ENCODE measurements at places on chromosomes 3 and 15.

GRCh38 chr3:56347219-56347871 is 120.9 kb downstream of the ERC2 start:
- DNase-seq, result no peak

- DNase-seq, result no peak
Measured at GRCh38 chr15:26197719-26198118, 334.6 kb upstream of the ATP10A start.

- no peak for DNase-seq
Measured at GRCh38 chr3:126423191-126424038, 28.7 kb downstream of the CFAP100 start.

GRCh38 chr3:38297947-38298711 is 16.0 kb downstream of the SLC22A14 start:
- DNase-seq, result no peak

DNA sequence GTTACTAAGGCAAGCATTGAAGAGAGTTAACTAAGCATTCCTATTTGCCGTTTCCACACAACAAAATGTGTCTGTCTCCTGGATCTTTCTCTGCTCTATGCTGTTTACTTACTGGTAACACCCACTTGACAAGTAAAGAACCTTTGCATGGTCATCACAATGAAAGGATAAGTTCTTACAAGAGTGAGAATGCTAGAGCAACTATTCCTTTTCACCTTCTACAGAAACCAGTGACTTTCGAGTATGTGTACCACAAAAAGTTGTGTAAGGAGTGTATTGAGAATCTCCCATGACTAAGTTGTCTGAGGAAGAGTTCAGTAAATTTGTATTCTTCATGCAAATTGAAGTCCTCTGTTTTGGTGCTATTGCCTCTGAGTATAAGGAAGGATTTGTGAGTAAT is 10.8 kb downstream of the TIPARP start:
- no peak for DNase-seq

GRCh38 chr3:59839810-59840515 is 790.1 kb upstream of the CFAP20DC start:
- no peak for DNase-seq

DNA sequence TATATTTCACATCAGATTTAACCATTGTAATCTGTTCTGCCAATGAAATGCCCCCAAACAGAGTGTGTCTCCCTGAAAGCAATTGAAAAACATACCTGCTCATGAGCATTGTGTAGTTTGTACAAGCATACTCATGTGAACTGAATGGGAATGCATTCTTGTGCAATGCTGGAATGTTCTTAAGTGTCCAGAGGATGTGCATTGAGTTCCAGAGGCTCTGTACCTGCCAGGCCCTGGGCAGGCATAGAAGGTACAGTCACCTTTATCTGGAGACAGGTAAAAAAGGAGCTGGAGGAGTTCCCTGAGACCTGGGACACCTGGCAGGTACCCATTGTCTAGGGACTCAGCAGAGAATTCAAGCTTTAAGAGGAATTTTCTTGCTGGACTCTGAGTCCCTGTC is 2.8 kb downstream of the MRAS start:
- DNase-seq, result no peak

DNA sequence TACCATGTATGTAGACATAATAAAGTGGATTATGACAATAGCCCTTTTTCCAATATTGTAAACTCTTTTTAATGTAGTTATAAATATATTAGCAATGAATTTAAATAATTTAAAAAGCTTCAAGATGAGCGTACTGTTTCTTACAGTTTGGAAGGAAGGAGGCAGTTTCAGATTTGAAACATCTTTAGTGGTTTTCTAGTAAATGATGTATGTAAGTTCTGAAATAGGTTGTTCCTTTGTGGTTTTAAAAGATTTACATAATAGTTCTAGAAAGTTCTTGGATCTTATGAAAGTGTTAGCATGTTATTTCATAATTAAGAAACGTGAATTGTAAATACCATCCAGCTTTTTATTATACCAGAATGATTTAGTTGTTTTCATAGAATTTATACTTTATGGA is 16.0 kb downstream of the DNAJC19 start:
- no peak for DNase-seq

GRCh38 chr15:73046073-73046472 is 6.2 kb upstream of the NEO1 start:
- no peak for DNase-seq

- no peak for DNase-seq
Measured at GRCh38 chr3:40923143-40923542, 276.2 kb upstream of the CTNNB1 start.

DNA sequence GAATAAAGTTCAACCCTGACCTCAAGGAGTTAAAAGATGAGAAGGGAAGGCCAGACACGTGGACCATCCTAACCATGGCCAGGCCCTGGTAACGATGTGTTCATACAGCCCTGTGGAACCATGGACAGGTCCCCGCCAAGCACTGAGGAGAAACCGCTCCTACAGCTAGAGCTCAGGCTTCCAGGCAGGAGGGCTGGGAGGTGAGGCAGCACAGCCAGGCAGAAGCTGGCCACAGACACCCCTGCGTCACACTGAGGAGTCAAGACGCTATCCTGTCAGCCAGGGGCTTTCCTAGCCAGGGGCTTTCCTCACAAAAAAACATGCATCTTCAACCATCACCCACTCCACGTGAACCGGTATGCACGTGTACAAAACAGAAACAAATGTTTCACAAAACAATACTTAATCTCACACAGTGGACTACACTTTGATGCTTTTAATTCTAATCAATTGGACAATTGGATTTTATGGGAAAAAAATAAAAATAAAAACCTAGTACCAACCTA is 73.2 kb downstream of the TBC1D2B start:
- DNase-seq, result no peak

GRCh38 chr3:126988451-126989021 is 5.6 kb downstream of the PLXNA1 start:
- no peak for DNase-seq
